Neural progenitor cell (in vitro differentiated cells): ENCODE measurements at places on chromosomes 6 and 20. TPM values are rescaled to one million over a fixed set of nuclear protein-coding genes. Genes with fewer than 3 reads are reported as not detected.
A peak's percentile ranks its signal among the peaks of the same experiment; 100 is the strongest.

The GHRH gene
- 3.2 TPM in 1 of 2 replicates, not detected in the other for total RNA-seq

GRCh38 chr6:23587582-23587981 lies 538.4 kb upstream of the NRSN1 start:
- no peak for DNase-seq

GRCh38 chr20:57587989-57588377 lies 27.1 kb downstream of the PCK1 start:
- no peak for DNase-seq

- DNase-seq: no peak
Observed at GRCh38 chr6:83927470-83927869, 68.0 kb downstream of the CYB5R4 start.

- no peak for DNase-seq
Observed at GRCh38 chr20:2734899-2735298, 42.3 kb downstream of the EBF4 start.

GRCh38 chr6:55833284-55833683 lies 42.1 kb downstream of the BMP5 start:
- no peak for DNase-seq

GRCh38 chr20:59810449-59811187 lies 122.8 kb downstream of the SYCP2 start:
- DNase-seq: peak; percentile 90

- no peak for DNase-seq
Observed at GRCh38 chr20:33130568-33131061, 37.3 kb upstream of the BPIFA2 start.

DNA sequence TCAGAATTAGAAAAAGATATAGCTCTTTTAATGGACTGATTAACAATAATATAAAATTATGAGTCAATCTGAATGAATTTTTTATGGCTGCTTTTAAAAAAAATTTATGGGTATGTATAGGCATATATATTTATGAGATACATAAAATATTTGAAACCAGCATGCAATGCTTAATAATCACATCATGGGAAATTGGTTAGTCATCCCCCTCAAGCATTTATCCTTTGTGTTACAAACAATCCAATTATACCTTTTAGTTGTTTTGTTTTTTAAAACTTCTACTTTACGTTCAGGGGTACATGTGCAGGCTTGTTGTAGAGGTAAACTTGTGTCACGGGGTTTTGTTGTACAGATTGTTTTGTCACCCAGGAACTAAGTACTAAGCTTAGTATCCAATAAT lies 63.4 kb upstream of the HMGCLL1 start:
- DNase-seq: no peak

- DNase-seq: peak; percentile 98
Observed at GRCh38 chr6:90296341-90297114, at the start of gene BACH2. Gene BACH2, minus strand, starts transcription at chr6:90296843. Its CDS starts 287,999 bp downstream, at chr6:90008844.
